ENCODE measurements at places on chromosomes 6 and 20. TPM values are rescaled to one million over a fixed set of nuclear protein-coding genes. Genes with fewer than 3 reads are reported as not detected.

GPR63 gene
- total RNA-seq = 2.8 TPM

DNA sequence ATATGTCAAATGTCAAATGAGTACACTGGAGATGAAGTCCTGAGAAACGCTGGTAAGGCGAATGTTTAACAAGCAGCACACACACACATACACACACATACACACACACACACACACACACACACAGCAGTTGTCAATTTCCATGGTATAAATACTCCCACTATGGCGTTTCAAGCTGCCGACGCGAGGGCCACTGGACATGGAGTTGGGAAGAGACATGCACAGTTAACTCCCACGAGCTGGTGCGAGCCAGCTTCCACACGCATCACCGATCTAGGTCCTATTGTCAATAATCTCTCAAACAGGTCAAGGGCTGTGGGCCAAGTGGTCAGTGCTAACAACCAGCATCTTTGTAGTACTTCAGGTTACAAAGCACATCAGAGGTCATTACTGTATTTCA is 58.9 kb downstream of the TRERF1 start:
- no peak for DNase-seq

DPPA5 gene
- not detected for total RNA-seq

GRCh38 chr20:8155229-8155628 is 23.2 kb downstream of the PLCB1 start:
- DNase-seq = no peak

WFDC10A gene
- total RNA-seq = not detected

ADGB gene
- not detected for total RNA-seq

DNA sequence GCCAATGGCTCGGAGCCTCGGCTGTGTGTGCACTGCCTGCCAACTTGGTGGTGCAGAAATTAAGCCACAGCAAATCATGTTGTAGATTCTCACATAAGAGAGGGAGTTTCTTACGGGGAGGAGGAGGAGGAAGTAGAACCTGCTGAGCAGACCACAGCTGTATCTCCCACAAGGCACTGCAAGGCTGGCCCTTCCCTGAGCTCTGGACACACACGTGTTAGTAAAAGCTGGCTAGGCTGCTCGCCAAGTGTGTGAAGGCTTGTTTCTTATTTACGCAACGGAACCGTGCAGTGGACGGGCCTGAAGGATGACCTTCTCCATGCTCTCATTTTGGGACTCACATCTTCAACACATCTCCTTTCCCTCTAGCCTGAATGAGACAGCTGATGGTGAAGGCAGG is 15.7 kb upstream of the QKI start:
- DNase-seq = no peak

ERGIC3 gene
- total RNA-seq = 180 TPM

- no peak for DNase-seq
These were observed 144.2 kb downstream of the GMDS start for GRCh38 chr6:2101213-2101612.

DNA sequence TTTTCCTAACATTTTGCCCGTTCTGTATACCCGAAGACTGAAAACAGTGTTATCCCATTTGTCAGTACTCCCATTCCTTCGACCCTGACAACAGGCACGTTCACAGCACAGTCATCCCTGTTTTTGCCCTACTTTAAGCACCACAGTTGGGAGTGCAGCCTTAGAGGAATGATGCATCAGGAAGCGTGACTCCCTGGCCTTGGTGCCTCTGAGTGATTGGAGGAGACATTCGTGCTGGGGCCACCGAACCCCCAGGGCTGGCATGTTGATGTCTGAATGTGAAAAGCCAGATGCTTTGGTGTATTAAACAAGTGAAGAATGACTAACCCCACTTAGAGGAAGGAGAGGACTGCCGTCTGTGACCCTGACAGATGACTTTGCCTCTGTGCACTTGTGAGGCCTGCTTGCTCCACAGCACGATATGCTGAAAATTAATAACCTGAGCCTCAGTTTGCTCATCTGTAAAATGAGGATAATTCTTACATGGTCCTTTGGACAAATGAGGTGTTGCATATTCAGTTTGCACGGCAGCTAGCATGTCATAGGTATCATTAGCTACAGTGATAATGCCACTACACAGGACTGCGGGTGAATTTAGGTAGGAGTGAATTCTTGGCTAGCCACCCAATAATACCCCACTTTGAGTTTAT is 36.0 kb downstream of the STK35 start:
- DNase-seq = no peak

- DNase-seq = peak; percentile 80
These were observed 131.4 kb upstream of the TRAF3IP2 start for GRCh38 chr6:111737065-111737521.

HCRTR2 gene
- not detected for total RNA-seq

- no peak for DNase-seq
These were observed 15.1 kb upstream of the SNX3 start for GRCh38 chr6:108275976-108276375.

- DNase-seq = peak; percentile 25
These were observed 46.8 kb downstream of the EIF2S2 start for GRCh38 chr20:34065260-34065659.

GRCh38 chr6:70413114-70413991 is at the start of gene FAM135A:
FAM135A (plus strand) TSS chr6:70413508; CDS start chr6:70428343, 14,835 bp downstream.
- peak; percentile 92 for DNase-seq

- DNase-seq = no peak
These were observed 58.9 kb downstream of the THBS2 start for GRCh38 chr6:169194737-169195136.

DNA sequence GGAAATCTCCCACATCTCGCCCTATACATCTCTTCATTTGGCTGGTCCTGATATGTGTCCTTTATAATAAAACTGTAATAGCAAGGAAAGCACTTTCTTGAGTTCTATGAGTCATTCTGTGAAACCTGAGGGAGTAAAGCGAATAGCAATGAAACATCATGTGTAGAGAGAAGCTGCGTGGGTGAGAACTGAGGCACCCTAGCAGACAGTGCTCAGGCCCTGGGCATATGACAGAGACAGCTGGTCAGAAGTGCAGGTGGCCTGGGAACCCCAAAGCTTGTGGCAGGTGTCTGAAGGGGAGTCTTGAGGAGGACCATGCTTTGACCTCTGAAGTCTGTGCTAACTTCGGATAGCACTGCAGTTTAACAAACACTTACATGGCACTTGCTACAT is 1.3 kb upstream of the BLOC1S5 start:
- no peak for DNase-seq

GRCh38 chr6:107083047-107083768 is 32.1 kb downstream of the BEND3 start:
- DNase-seq = no peak

DNA sequence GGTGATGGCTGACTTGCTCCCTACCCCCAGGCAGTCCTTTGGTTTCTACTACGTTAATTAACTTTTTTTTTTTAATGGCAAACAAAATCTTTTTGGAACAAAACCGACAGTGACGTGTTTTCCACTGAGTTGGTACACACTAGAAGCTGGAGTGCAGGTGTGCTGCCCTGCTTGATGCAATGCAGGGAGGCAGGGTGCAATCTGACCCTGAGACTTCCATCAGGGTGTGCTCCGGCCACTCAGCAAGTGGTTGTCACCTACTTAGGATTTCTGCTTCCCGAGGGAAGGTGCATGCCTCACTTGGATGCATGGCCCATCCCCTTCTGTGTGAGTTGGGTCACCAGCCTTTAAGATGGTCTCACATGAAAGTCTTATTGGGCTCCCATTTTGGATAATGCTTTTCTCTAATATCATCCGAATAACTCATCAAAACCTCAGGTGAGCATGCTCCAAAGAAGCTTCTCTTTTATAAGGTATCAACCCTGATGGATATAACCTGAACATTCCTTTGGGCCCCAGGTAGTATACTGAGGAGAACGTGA is 14.0 kb downstream of the RREB1 start:
- DNase-seq = no peak

DNA sequence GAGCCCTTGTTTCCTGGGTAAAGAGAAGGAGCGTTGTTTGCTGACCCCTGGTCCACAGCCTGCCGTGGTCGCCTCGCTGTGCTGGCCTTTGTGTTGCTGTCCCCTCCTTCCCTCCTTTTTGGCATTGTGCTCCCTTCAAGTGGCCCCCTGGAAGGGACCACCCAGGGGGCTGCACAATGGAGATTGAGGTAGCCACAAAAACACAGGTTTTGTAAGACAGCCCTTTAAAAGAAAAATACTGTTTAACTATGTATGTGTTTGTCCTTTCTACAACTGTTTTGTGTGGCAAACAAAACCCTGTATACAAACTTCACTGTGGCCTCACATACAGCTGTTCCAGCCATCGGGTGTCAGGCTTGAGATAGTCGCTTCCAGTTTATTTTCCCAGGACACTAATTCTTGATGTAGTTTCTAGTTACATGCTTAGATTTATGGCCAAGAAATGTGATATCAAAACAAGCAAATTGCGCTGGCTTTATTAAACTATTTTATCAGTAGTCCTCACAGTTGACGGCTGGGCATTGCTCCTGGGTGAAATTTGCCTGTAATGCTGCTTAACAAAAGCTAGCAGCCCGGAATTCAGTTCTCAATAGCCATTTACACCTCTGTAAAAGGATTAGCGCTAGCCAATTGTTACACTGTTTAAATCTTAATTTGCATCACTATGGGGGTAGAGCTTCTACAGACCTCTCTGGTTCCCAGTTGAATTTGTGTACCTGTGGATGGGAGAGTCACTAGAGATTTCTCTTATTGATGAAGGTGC is 64.1 kb downstream of the KIZ start:
- DNase-seq = no peak

DNA sequence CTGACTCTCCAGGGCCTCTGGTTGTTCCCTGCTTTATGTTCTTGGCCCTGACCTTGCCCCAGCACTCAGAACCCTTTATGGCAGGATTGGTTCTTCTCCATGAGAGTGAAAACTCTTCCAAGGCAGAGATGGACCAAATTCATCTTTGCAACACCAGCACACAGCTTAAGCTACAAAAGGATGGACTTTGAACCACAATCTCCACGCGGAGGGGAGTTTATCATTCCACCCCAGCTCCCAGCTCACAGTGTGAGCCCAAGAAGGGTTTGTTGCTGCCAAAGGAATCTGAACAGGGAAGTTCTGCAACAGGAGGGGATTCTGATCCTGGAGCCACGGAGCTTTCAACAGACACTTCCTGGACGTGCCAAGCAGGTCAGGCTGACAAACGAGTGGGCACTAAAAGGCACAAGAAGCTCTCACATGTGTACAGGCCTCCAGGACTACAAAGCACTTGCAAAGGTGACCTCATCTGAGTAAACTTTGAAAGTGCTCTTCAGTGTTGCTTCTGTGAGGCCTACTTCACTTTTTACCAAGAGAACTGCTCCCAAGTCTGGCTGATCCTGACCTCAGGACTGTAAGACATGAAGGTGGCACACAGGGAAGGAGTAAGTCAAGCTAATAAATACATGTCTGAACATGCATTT is 8.9 kb downstream of the FITM2 start:
- DNase-seq = peak; percentile 17

TBX18 gene
- total RNA-seq = not detected

CALHM6 gene
- 3.2 TPM for total RNA-seq

DNA sequence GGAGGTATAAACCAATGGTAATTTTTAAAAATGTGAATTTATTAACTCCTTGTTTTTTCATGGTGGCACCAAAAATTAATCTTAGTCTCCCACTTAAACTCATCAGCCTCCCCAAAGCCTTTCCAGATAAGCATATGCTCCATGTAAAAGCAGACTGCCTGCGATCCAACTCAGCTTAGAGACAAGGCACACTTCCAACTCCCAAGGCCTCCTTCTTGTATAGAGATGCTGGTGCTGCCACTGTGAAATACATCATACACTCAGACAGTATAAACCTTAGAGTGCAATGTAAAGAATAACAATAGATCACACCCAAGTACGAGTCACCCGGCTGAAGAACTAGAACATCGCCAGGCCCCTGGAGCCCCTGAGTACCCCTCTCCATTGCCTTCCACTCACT is 2.0 kb downstream of the ANKRD6 start:
- no peak for DNase-seq

- DNase-seq = peak; percentile 38
These were observed 608.3 kb upstream of the CITED2 start for GRCh38 chr6:139982652-139983295.

GRCh38 chr6:98539741-98540140 is 294.6 kb upstream of the POU3F2 start:
- no peak for DNase-seq

DNA sequence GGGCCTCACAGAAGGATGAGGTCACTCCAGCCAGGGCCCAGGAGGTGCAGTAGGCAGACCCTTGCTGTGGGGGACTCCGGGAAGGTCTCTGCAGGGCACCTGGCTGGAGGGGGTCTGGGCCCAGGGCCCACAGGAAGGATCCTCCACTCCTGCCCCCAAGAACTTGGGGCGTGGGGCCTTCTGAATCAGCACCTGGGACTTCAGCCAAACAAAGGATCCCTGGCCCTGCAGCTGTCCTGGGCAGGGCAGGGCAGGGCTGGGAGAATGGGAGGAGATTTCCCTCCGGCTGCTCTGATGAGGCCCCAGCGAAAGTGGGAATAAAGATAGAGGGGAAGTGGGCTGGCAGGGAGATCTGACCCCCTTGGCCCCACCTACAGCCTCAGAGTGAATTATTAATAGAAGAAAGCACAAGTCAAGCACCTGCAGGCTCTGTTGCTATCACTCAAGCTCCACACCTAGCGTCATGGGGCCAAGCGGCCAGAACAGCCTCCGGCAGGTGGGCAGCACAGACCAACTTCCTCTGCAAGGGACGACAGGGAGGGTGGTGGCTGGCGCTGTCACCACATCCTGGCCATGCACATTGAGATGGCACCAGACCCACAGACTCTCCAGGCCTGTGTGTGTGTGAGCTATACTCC is 61.6 kb upstream of the MRPS10 start:
- DNase-seq = no peak

ULBP1 gene
- total RNA-seq = 6.4 TPM

DNA sequence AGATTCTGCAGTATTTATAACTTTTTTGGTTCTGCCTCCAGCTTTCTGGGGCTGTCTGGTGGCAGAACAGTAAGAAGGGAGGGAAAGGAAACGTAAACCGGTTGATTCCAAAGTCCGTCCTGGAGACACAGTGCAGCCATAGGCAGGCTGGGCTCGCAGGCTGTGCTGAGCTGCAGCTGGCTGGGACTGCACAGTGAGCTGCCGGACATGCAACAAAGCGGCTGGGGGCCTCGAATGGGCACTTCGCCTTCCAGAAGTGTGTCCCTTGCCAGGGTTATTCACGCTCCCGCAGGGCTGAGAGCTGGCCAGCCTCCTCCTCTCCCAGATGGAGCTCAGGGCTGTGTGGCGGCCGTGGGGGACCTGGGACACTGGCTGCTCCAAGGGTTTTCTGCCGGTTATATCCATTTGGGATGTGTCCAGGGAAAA is 78.1 kb upstream of the CD93 start:
- no peak for DNase-seq

DNA sequence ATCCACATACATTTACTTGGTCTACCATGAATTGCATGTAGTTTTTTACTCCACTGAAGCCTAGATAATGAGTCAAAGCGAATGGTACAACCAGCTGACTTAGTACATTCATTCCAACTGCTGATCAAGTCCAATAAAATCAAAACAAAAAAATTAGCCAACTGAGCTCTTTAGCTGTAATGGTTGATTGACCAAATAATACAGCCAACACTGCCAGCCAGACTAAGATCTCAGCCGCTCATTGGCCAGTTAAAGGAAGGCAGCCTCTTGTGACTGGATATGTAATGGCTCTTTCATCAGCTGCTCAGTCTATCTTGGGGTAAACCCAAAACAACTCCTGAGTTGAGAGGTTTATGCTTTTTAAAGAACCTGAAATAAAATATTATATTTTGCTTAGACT is 204.3 kb upstream of the RSPO3 start:
- no peak for DNase-seq

All from foreskin keratinocyte (primary cell).